ENCODE measurements at places on chromosomes 16 and 17.

GRCh38 chr16:10992797-10993196 lies 48.4 kb downstream of the CLEC16A start:
- peak; percentile 56 for DNase-seq

GRCh38 chr16:53865494-53865863 lies 161.5 kb downstream of the FTO start:
- peak; percentile 24 for DNase-seq

- DNase-seq = no peak
These were observed 46.7 kb downstream of the FOXL1 start for GRCh38 chr16:86625029-86625428.

GRCh38 chr17:72351884-72352346 lies 231.1 kb downstream of the SOX9 start:
- DNase-seq = no peak

- DNase-seq = peak; percentile 86
These were observed 3.8 kb downstream of the AXIN2 start for GRCh38 chr17:65557349-65558310.

GRCh38 chr16:78796221-78796866 lies 696.9 kb downstream of the WWOX start:
- DNase-seq = peak; percentile 32

- DNase-seq = no peak
These were observed 404.0 kb downstream of the CDH11 start for GRCh38 chr16:64717871-64718270.

DNA sequence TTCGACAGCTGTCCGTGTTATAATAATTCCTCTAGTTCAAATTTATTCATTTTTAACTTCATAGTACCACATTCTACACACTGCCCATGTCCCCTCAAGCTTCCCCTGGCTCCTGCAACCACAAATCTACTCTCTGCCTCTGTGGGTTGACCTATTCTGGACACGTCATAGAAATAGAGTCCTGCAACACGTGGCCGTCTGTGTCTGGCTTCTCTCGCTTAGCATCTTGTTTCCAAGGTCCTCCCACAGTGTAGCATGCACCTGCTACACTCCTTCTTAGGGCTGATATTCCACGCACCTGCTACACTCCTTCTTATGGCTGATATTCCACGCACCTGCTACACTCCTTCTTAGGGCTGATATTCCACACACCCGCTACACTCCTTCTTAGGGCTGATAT lies 16.5 kb downstream of the SCGB1C2 start:
- no peak for DNase-seq

- DNase-seq = peak; percentile 53
These were observed 23.8 kb downstream of the EZH1 start for GRCh38 chr17:42720996-42721583.

DNA sequence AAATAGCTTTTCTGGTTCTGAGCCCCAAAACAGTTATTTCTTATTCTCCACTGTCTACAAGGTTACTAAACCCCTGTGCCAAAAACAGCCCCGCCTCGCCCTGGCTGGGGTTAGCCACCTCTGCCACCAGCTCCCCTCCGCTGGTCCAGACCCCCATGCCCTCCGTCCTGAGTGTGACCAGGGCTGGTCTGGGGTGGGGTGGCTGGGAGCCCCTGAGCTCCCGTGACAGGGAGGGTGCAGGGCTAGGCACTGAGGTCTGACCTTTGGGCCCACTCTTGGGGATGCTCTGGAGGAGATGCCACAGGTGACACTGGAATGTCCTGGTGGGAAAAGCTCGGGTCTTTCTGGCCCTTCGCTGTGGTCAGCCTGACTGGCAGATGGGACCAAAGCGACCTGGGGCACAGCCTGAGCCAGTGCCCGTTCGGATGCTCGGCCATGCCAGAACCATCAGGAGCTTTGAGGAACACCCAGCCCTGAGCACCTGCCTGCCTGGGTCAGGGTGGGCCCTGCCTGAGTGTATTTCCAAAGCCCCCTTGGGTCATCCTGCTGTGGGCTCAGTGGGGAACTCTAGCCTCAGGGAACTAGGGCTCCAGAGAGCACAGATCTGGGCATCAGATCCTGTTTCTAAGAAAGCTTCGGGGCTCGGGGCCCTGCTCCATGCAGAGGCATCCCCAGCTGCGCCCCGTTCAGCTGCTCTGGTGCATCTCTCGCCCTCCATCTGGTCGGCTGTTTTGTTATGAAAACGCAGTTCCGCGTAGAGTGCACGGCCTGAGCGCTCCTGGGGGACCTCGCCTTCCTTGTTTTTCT lies 72.1 kb upstream of the GNG13 start:
- DNase-seq = no peak

DNA sequence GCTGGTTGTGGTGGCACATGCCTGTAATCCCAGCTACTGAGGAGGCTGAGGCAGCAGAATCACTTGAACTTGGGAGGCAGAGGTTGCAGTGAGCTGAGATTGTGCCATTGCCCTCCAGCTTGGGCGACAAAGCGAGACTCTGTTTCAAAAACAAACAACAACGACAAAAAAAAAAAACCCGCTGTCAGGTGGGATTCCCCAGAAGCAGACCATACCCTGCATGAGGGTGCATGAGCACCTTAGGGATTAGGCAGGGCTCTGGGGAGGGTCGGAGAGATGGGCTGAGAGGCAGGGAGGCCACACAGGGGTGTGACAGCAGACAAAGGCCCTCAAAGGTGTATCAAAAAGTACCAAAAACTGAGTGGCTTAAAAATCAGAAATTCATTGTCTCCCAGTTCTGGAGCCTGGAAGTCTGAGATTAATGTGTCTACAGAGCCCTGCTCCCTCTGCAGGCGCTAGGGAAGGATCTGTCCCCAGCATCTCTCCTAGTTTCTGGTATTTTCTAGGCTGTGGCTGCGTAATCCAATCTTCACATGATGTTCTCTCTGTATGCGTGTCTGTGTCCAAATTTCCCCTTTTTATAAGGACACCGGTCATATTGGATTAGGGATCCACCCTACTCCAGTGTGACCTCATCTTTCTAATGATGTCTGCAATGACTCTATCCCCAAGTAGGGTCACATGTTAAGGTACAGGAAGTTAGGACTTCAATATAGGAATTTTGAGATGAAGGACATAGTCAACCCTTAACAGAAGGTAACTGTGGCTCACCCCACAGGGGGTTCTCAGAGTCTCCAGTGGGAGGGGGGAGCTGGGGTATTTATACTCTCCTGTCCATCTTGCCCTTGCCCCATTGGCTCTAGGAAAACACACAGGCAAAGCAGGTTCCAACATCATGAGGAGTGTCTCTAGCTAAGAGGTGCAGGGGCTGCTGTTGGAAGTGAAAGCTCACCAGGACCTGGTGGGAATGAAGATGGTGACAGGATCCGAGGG lies 13.6 kb upstream of the TVP23A start:
- DNase-seq = no peak

DNA sequence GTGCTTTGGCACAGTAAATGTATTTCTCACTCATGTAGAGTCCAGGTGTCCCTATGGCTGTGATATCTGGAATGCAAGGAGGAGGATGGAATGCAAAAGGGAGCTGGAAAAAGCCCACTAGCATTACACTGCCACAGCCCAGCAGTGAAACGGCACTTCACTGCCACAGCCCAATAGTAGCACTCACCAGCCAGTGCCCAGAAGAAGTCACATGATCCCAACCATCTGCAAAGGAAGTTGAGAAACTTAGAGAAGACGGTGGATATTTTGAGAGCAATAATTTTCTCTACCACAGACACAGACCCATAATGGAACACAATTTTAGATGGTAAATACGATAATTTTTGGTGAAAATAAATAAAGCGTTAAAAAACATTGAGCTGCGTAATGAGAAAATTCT lies 51.8 kb downstream of the C16orf82 start:
- no peak for DNase-seq

GRCh38 chr16:58343562-58343961 lies 48.7 kb upstream of the GINS3 start:
- DNase-seq = no peak

- DNase-seq = no peak
These were observed at the start of gene NTN3 for GRCh38 chr16:2471016-2471652. Gene NTN3 (plus strand): TSS chr16:2471297. CDS start chr16:2471702, 405 bp downstream.

DNA sequence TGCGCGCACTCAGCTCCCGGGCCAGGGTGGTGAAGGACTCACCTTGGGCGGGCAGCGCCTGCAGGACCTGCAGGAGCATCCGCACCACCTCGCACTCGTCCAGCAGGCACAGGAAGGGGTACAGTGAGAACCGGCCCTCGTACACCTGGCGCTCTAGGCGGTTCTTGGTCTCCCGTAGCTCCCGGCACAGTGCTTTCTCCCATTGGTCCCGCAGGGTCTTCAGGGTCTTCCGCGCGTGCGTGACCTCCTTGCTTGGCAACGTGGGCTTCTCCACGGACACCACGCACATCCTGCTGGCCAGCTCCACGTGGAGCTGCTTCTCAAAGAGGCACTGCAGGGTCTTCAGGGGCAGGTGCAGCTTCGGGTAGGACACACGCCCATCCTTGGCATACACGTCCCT lies 74.1 kb upstream of the MED13 start:
- DNase-seq = no peak

DNA sequence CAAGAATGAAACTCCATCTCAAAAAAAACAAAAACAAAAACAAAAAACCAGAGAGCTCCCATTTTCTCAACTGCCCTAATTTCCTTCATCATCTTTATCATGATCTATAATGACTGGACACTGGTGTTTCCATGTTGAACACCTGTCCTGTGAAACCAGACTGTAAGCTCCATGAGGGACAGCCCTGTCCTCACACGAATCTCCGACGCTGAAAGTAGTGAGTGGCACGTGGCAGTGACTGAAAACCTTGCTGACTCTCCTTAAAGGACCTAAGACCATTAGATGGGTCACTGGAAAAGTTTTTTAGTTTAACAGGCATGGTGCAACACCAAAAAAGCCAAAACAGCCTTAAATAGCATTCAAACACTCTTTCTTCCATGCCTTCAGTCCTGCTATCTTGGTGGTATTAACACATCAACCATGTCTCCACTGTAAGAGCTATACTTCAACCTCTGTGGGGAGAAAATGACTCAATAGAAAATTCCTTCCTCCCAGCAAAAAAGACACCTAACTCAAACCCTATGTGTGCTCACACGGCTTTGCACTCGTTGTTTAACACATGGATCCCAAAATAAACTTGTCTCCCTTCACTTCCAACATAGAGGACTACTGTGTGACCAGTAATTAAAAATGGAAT lies 8.3 kb downstream of the AXIN2 start:
- DNase-seq = peak; percentile 11

DNA sequence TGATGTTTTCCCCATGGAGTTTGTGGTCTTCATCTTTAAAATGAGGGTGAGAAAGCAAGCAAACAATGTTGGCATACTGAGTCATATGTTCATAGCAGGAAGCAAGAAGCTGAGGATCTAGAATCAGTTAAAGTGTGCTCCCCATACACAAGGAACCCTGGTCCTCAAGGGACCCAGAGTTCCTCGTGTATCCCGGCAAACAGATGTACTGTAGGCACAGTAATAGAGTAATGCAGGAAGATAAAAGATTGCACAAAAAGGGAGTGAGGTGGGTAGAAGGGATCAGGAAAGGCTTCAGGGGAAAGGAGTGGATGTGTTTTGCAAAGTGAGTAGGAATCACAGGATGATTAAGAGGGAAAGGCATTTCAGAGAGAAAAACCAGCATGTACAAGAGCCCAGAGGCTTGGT lies 412.3 kb upstream of the CDH11 start:
- DNase-seq = peak; percentile 20

GRCh38 chr17:44848961-44849489 lies 1.3 kb downstream of the HIGD1B start:
- no peak for DNase-seq

GRCh38 chr17:77332981-77333685 lies 192.4 kb downstream of the SEC14L1 start:
- peak; percentile 66 for DNase-seq

GRCh38 chr17:49123061-49123460 lies 9.5 kb upstream of the B4GALNT2 start:
- no peak for DNase-seq
